Stimulated activated CD8-positive, alpha-beta memory T cell treated with anti-CD3 and anti-CD28 coated beads, Interleukin-4, amount 100 ng/mL, for 1 hour (primary cell): ENCODE measurements at places on chromosomes 5 and 9.

GRCh38 chr9:96214635-96215034, 87.3 kb downstream of the HSD17B3 start:
- no peak for DNase-seq

- no peak for DNase-seq
Measured at GRCh38 chr9:33022303-33022702, 2.8 kb upstream of the DNAJA1 start.

- no peak for DNase-seq
Measured at GRCh38 chr9:88680505-88681160, 145.7 kb downstream of the NXNL2 start.

DNA sequence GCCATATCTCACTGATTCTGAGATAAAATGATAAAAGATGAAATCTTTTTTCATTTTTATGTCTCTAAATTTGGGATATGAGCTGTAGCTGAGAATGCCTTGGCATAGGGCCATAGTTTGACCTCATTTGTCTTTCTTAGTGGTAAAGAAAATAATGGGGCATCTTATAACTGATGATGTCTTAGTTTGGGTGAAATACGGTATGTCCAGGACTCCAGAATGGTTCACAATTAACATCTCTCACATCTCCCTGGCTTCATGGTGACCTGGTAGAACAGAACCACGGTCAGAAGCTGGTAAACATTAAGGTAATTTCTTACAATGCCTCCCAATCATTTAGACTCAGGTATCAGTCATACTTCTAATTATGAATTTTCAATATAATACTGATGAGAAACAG, 250.8 kb downstream of the MAT2B start:
- DNase-seq: no peak

GRCh38 chr9:38681747-38682227, 38.1 kb downstream of the FAM240B start:
- DNase-seq: no peak

GRCh38 chr5:92795633-92796032, 785.4 kb downstream of the NR2F1-AS1 start:
- no peak for DNase-seq

DNA sequence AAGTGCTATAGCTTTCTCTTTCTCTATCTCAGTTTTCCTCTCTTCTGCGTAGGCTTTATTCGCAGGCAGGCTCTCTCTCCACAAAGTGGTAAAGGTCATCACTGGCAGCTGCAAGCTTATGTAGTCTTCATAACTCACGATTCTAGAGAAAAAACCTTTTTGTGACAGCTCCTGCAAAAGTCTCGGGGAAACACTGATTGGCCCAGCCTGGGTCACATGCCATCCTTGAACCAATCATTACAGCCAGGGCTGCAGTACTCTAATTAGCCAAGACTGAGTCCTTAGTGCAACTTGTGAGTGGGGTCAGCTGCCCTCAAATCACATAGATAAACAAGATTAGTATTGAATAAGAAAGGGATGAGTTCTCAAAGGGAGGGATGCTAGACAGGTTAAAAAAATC, 18.3 kb upstream of the FRMPD1 start:
- DNase-seq: no peak

GRCh38 chr9:14903040-14903439, 7.2 kb downstream of the FREM1 start:
- DNase-seq: no peak

DNA sequence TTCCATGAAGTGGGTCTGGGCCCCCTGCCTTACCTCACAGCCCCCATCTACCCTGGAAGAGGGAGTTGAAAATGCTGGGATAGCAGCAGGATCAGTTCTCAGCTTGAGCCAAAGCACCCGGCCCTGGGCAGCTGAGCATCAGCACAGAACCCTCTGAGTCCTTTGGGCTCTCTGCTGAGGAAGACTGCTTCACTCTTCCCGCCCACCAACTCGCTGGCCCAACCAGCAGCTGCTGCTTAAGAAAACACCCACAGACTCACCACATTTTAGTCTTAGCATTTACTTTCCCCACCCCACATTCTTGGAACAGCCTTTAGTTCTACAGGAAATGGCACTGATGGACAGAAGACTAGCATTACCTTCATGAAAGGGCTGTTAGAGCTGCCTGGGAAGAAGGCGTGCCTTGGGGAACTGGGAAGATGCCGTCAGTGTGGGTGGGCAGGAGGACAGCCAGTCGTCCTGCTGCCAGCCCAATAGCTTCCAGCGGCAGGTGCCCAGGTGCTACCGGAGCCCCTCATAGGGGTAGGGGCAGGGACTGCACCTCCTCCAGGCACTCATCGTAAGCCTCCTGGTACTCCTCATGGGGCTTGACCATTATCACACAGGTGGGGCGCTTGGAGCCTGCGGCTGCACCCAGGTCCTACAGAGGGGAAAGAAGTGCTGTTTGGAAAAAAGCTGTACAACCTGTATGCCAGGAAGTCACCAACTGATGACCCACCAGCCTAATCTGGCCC, 4.3 kb downstream of the NHP2 start:
- no peak for DNase-seq

- DNase-seq: no peak
Measured at GRCh38 chr9:103789686-103790085, 304.4 kb upstream of the SMC2 start.

- DNase-seq: no peak
Measured at GRCh38 chr5:79418276-79418675, 95.7 kb downstream of the HOMER1 start.

DNA sequence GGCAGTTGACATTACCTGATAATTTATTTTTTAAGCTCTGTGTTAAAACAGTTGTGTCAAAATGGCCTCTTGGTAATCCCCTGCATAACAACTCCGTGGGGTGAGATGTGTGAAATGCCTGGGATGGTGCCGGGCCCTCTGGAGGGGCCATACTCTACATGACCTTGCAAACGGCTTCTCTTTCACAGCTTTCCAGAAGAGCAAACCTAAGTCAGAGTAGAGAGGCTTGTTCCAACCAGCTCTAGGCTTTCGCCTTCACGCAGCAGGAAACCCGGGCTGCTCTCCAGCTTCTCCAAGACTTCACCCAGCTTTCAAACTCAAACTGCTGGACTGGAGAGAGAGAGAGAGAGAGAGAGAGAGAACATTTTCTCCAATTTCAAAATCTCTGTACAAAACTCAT, 120.1 kb downstream of the SNX18 start:
- no peak for DNase-seq

DNA sequence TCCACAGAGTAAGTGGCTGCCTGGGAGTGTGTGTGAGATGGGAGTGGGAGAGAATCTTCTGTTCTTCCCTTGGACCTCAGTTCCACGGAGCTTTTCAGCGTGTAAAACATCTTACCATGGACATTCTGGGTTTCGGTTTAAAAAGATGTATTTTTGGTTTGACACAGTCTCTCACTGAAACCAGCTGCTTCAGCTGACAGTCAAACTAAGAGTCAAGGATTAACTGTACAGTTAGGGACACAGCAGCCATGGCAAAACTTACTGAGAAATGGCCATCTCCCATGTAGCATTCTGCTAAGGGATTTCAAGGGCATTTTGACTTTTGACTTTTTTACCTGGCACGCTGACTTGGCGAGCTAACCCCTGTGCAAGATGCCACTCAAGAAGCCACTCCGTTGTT, 93.8 kb upstream of the IL12B start:
- DNase-seq: no peak

DNA sequence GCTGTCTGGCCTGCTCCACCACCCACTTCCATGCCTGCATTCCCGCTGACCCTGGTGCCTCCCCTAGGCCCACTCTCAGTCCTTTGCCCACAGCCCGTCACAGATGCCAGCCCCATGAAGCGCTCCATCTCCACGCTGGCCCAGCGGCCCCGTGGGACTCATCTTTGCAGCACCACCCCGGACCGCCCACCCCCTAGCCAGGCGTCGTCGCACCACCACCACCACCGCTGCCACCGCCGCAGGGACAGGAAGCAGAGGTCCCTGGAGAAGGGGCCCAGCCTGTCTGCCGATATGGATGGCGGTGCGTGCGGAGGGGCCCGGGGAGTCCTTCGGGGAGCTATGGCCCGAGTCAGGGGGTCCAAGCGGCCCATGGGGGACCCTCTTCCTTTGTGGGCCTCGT, 242.5 kb downstream of the CACNA1B start:
- no peak for DNase-seq

GRCh38 chr5:175385691-175386362, 58.2 kb downstream of the DRD1 start:
- no peak for DNase-seq
